ENCODE measurements at places on chromosomes 16 and 17. TPM values are rescaled to one million over a fixed set of nuclear protein-coding genes. Genes with fewer than 3 reads are reported as not detected.
A peak's percentile ranks its signal among the peaks of the same experiment; 100 is the strongest.

DNA sequence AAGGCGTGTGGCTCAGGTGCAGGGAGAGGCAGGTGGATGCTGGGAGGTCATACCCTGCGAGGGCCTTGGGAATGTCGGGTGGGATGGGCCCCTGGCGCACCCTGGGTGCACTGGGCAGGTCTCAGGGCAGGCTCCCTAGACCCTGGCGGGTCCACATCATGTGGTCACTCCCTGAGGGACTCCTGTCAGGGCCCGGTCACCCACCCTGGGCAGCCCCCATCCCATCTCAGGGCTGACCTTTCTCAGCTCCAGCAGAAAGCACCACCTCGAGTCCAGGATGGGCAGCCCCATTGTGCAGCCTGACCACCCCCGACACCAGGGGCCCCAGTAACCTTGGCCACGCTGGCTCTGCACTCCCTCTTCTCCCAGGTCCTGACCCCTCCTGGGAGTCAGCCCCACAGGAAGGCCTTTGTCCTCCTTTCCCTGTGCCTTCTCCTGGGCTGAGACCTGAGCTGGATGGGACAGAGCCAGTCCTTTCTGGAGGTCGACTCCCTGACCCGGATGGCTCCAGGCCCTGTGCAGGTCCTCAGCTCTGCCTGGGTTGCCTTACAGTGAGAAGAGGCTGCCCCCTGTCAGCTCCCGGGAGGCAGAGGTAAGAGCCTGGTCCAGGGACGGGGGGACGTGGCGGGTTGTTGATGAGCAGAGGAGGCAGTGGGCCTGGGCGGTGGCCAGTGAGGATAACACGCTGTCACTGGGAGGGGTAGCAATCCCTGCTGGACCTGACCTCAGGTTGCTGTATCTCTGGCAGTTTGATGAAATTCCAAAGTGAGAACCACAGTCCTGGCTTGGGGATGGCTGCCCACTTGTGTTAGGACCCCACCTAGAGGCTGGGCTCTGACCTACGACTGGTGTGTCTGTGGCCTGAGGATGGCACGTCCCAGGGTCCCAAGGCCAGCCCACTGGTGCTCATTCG is 77.9 kb downstream of the GOSR1 start:
- no peak for DNase-seq

GRCh38 chr17:78365561-78366108 is 5.8 kb upstream of the SOCS3 start:
- DNase-seq, result peak; percentile 89

- DNase-seq, result no peak
These were observed 35.4 kb upstream of the USP22 start for GRCh38 chr17:21078016-21078780.

Gene WNT9B
- 8.5 TPM for polyA plus RNA-seq
